Effector memory CD4-positive, alpha-beta T cell (primary cell): ENCODE measurements at places on chromosomes 6 and 20.

DNA sequence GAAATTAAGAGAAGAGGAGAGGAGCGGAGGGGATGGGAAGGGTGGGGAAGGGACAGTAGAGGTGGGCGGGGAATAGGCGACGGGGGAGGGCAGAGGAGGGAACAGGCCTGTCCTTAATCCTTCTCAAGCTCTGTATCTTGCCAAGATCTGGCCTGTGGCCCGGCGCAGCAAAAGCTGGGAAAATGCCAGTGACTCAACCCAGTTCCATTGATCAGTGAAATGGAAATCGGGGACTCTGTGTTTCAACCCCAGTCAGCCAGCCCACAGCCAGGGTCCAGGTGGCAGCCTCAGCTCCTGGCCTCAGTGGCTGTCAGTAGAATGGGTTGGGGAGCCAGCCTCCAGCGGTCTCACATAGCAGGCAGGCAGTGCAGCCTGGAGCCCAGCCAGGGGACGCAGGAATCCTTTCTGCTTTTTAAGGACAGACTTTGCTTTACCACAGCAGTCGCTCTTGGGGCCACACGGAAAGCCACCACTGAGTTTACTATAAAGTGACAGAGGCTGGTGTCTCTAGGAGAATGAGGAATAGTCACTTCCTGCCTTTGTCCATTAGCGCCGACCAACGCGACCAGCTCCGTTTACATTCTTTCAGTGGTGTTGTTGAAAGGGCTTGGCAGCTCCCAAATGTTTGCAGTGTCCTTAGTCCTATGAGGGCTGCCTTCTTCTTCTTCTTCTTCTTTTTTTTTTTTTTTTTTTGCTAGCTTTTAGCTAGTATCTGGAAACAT, 128.0 kb downstream of the RIN2 start:
- no peak overlapping the region for H3K4me3 ChIP-seq
- H3K27me3 ChIP-seq: no peaks in the 10 kb centered on the region
- no peaks in the 10 kb centered on the region for H3K36me3 ChIP-seq
- no peak for DNase-seq
- H3K27ac ChIP-seq: no peak overlapping the region
- no peaks in the 10 kb centered on the region for H3K4me1 ChIP-seq

GRCh38 chr6:95740157-95740556, 162.8 kb downstream of the MANEA start:
- H3K27me3 ChIP-seq: no peaks in the 10 kb centered on the region
- no peak for DNase-seq
- no peaks in the 10 kb centered on the region for H3K4me1 ChIP-seq
- no peaks in the 10 kb centered on the region for H3K36me3 ChIP-seq
- no peak overlapping the region for H3K27ac ChIP-seq

GRCh38 chr6:137877113-137877512, 10.1 kb downstream of the TNFAIP3 start:
- H3K27ac ChIP-seq: no peak overlapping the region
- H3K36me3 ChIP-seq: peaks cover 100% of the 10 kb centered on the region
- DNase-seq: no peak
- no peaks in the 10 kb centered on the region for H3K27me3 ChIP-seq
- H3K4me3 ChIP-seq: no peak overlapping the region

GRCh38 chr6:170116636-170117035, 174.2 kb downstream of the DLL1 start:
- no peak overlapping the region for H3K27ac ChIP-seq
- no peaks in the 10 kb centered on the region for H3K27me3 ChIP-seq
- H3K4me3 ChIP-seq: no peak overlapping the region
- H3K4me1 ChIP-seq: no peaks in the 10 kb centered on the region
- H3K36me3 ChIP-seq: no peaks in the 10 kb centered on the region

- no peaks in the 10 kb centered on the region for H3K27me3 ChIP-seq
- H3K27ac ChIP-seq: no peak overlapping the region
- H3K36me3 ChIP-seq: no peaks in the 10 kb centered on the region
- no peaks in the 10 kb centered on the region for H3K4me1 ChIP-seq
Observed at GRCh38 chr6:8875986-8876385, 440.6 kb upstream of the SLC35B3 start.

GRCh38 chr20:24772667-24773066, 176.4 kb upstream of the CST7 start:
- no peak overlapping the region for H3K27ac ChIP-seq
- H3K4me3 ChIP-seq: no peak overlapping the region
- no peaks in the 10 kb centered on the region for H3K36me3 ChIP-seq
- no peaks in the 10 kb centered on the region for H3K27me3 ChIP-seq
